ENCODE measurements at places on chromosomes 6 and 20.

GRCh38 chr20:36040571-36040970 lies 72.2 kb downstream of the CNBD2 start:
- H3K27me3 ChIP-seq: no peaks in the 10 kb centered on the region
- no peak overlapping the region for H3K4me3 ChIP-seq
- no peak for ATAC-seq
- peaks cover 7% of the 10 kb centered on the region for H3K36me3 ChIP-seq
- no peak overlapping the region for H3K27ac ChIP-seq

- peaks cover 3% of the 10 kb centered on the region for H3K4me1 ChIP-seq
- no peak overlapping the region for H3K27ac ChIP-seq
- peak overlapping the region; percentile 49 for H3K4me3 ChIP-seq
- no peaks in the 10 kb centered on the region for H3K36me3 ChIP-seq
These were observed 72.8 kb upstream of the ADTRP start for GRCh38 chr6:11851387-11851786.

- no peaks in the 10 kb centered on the region for H3K36me3 ChIP-seq
- H3K27me3 ChIP-seq: no peaks in the 10 kb centered on the region
- H3K27ac ChIP-seq: no peak overlapping the region
- peaks cover 10% of the 10 kb centered on the region for H3K4me1 ChIP-seq
- ATAC-seq: no peak
These were observed 156.6 kb upstream of the TAB2 start for GRCh38 chr6:149160943-149161342.

DNA sequence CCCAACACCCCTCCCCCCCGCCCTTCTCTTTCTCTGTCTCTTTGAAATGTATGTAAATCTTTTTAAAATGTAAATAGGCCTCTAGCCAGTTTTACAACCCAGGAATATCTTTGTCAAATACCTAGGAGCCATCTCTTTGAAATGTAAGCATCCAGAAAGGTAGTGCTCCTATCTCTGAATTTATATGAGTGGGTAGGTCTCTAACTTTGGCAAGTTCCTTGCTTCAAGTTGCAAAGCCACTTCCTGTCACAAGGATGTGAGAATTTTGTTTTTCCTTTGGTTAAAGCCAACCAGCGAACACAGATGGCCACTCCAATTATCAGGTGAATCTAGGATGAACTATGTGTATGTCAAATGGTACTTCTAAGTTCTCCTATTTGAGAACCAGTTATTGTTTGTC lies 6.2 kb upstream of the DEFB132 start:
- H3K27ac ChIP-seq: no peak overlapping the region
- no peaks in the 10 kb centered on the region for H3K4me1 ChIP-seq
- no peaks in the 10 kb centered on the region for H3K27me3 ChIP-seq
- no peak for ATAC-seq

DNA sequence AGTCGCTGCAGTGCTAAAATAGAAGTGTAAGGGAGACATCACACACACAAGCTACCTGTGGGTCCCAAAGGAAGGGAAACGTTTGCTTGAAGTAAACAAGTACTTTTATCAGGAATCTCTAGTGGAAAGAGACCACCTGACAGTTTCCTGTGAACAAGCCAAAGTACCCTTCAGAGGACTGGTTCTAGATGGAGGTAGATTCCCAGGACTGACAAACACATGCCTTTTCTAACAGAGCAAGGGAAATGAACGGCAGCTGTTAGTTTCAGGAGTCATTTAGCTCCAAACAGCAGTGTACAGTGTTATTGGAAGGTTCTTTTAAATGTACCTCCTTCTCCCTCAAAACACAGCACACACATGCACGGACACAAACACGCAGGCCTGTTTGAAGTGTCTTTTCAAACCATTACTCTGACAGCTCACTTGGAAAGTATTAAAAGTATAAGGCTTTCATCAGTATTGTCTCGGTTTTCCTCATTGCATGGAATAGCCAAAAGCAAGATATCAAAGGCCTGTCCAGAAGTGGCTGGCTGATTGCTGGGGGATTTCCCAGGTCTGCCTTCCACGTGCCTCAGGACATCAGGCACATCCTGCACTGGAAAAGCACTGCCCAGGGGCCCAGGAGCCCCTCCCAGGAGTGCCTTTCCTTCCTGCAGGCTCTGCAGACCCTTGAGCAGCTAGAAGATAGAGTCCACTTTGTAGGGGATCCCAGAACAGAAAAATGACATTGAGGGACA lies 393.2 kb upstream of the SOX4 start:
- no peak overlapping the region for H3K4me3 ChIP-seq
- H3K36me3 ChIP-seq: peaks cover 68% of the 10 kb centered on the region
- H3K27ac ChIP-seq: no peak overlapping the region
- no peaks in the 10 kb centered on the region for H3K4me1 ChIP-seq
- ATAC-seq: no peak
- no peaks in the 10 kb centered on the region for H3K27me3 ChIP-seq

DNA sequence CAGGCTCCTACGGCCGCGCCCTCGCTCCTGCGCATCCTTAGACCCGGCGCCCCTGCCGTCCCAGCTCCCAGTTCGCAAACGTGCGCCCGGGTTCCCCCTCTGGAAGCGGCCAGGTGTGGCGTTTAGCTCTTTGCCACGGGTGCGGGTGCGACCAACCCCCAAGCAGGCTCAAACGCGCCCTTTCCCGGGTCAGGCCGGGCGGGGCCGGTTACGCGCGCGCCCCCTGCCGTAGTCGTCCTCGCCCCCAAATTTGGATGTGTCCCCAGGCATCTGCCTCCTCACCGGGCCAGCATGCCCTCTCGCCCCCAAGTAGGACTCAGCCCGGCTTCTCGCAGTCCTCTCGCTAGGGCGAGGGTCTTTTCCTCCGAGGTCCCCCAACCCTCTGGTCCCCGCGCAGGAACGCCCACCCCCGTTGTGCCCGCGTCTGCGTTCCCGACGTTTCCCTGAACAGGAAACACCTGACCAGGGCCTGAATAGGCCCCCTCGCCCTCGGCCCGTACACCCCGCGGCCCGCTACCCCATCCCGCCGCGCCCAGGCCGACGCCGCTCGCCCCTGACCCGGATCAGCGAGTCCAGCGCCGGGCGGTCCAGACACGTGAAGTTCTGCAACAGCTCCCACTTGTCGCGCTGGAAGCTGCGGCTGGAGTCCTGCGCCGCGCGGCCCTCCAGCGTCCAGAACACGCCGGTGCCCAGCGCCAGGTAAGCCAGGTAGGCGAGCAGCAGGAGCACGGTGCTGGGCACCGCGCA lies 520 bp downstream of the KCNK17 start:
- H3K4me1 ChIP-seq: peaks cover 4% of the 10 kb centered on the region
- no peaks in the 10 kb centered on the region for H3K36me3 ChIP-seq
- no peak for ATAC-seq
- no peak overlapping the region for H3K4me3 ChIP-seq
- H3K27ac ChIP-seq: no peak overlapping the region

DNA sequence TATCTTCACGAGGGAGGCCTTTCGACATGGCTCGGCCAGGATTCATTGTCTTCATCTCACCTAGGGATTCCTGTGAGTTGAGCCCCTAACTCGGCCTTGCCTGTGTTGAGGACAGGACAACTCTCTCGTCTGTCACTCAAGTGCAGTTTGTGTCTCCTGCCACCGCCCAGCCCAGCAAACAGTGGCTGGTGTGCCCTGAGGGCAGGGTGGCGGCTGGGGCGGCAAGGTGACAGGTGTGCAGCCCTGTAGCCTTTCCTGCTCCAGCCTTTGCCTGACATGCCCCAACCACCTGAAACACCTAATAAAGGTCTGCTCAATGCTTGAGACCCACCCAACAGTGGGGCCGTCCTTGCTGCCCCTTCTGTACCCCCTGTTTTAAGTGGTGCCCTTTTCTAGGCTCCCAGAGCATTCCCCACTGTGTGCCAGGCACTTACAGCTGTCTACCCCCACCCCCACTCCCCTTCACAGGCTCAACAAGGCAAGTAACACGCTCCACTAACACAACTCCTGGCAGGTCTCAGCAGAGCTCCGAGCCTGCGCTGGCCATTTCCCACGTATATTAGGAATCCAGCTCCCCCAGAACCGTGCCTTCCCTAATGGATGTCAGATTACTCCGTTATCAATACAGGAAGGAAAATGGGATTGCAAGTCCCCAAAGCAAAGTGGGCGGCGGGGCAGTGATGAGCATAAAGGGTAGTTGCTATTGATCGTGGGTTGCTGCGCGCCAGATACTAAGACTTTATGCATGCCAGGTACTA lies 17.7 kb downstream of the GFRA4 start:
- no peak for ATAC-seq
- no peak overlapping the region for H3K4me3 ChIP-seq
- H3K27me3 ChIP-seq: no peaks in the 10 kb centered on the region
- H3K36me3 ChIP-seq: peaks cover 54% of the 10 kb centered on the region

GRCh38 chr6:134307870-134308269 lies 10.0 kb downstream of the SGK1 start:
- H3K27me3 ChIP-seq: peaks cover under 1% of the 10 kb centered on the region
- H3K4me1 ChIP-seq: peaks cover 6% of the 10 kb centered on the region
- no peak for ATAC-seq
- H3K27ac ChIP-seq: no peak overlapping the region
- peak overlapping the region; percentile 28 for H3K4me3 ChIP-seq
- no peaks in the 10 kb centered on the region for H3K36me3 ChIP-seq

GRCh38 chr6:52162940-52163908 lies 23.0 kb upstream of the IL17A start:
- peaks cover 14% of the 10 kb centered on the region for H3K36me3 ChIP-seq
- H3K27ac ChIP-seq: peak overlapping the region; percentile 95
- H3K27me3 ChIP-seq: peaks cover 7% of the 10 kb centered on the region
- H3K4me3 ChIP-seq: peak overlapping the region; percentile 70

- no peak overlapping the region for H3K27ac ChIP-seq
- H3K36me3 ChIP-seq: no peaks in the 10 kb centered on the region
- ATAC-seq: no peak
- H3K4me1 ChIP-seq: no peaks in the 10 kb centered on the region
- no peak overlapping the region for H3K4me3 ChIP-seq
- peaks cover 3% of the 10 kb centered on the region for H3K27me3 ChIP-seq
These were observed 25.3 kb downstream of the SPTLC3 start for GRCh38 chr20:13034115-13034514.

DNA sequence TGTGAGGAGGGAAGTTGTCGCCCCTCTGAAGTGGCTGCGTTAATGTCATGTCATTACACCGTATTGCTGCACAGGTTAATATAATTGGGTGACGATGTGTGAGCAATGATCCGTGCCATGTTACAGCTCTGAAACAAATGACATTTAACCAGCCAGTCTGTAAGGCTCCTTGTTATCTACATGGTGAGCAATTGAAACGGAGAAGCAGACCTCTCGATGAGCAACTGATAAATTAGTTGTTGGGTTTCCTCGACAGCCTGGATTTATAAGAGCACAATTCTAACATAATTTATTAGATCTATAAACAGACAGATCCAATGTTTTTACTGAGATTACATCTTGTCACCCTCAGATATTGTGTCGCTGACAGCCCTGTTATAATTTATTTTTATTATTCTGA lies 49.9 kb upstream of the MAFB start:
- ATAC-seq: no peak
- no peak overlapping the region for H3K27ac ChIP-seq
- no peaks in the 10 kb centered on the region for H3K36me3 ChIP-seq
- no peak overlapping the region for H3K4me3 ChIP-seq

GRCh38 chr6:1066449-1067090 lies 245.3 kb upstream of the FOXQ1 start:
- H3K4me3 ChIP-seq: no peak overlapping the region
- H3K4me1 ChIP-seq: no peaks in the 10 kb centered on the region
- H3K27me3 ChIP-seq: peaks cover 16% of the 10 kb centered on the region
- no peak for ATAC-seq

DNA sequence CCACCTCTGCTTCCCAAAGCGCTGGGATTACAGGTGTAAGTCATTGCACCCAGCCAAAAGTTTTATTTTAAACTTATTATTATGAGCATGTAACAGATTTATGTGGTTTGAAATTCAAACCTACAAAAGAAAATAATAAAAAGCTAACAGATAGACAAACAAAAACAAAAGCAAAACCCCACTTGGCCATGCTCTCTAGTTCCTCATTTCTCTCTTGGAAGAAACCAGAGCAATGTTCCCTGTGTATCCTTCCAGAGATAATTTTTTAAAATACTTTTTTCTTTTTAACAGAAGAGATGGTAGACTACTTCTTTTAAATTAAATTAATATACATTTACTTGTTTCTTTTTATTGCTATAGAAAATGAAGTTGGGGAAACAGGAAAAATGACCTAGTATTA lies 28.0 kb upstream of the SLC17A3 start:
- H3K27me3 ChIP-seq: peaks cover 5% of the 10 kb centered on the region
- H3K36me3 ChIP-seq: no peaks in the 10 kb centered on the region
- H3K4me3 ChIP-seq: no peak overlapping the region
- H3K4me1 ChIP-seq: no peaks in the 10 kb centered on the region
- no peak overlapping the region for H3K27ac ChIP-seq

GRCh38 chr6:21393441-21394165 lies 199.9 kb upstream of the SOX4 start:
- no peak overlapping the region for H3K4me3 ChIP-seq
- no peaks in the 10 kb centered on the region for H3K36me3 ChIP-seq
- H3K4me1 ChIP-seq: no peaks in the 10 kb centered on the region
- H3K27me3 ChIP-seq: peaks cover 5% of the 10 kb centered on the region
- ATAC-seq: no peak
- no peak overlapping the region for H3K27ac ChIP-seq

DNA sequence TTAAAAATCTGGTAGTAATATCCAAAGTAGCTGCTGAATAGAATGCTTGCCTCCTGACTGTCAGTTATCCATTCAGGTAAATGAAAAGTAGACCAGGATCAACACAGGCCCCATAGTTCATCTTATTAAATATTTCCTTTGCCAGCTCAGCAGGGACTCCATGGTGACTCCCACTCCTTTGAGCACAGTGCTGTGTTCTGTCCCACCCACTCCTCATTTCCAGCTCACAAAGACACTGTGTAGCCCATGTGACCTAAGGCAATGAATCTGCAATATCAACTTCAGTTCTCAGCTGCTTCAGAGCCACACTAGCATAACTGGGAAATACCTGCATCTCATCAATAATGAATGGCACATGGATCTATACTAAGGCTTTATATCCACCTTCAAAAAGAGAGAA lies 189.5 kb upstream of the MANEA start:
- ATAC-seq: no peak
- no peak overlapping the region for H3K27ac ChIP-seq
- H3K4me3 ChIP-seq: no peak overlapping the region
- H3K27me3 ChIP-seq: peaks cover 3% of the 10 kb centered on the region
- H3K36me3 ChIP-seq: no peaks in the 10 kb centered on the region

DNA sequence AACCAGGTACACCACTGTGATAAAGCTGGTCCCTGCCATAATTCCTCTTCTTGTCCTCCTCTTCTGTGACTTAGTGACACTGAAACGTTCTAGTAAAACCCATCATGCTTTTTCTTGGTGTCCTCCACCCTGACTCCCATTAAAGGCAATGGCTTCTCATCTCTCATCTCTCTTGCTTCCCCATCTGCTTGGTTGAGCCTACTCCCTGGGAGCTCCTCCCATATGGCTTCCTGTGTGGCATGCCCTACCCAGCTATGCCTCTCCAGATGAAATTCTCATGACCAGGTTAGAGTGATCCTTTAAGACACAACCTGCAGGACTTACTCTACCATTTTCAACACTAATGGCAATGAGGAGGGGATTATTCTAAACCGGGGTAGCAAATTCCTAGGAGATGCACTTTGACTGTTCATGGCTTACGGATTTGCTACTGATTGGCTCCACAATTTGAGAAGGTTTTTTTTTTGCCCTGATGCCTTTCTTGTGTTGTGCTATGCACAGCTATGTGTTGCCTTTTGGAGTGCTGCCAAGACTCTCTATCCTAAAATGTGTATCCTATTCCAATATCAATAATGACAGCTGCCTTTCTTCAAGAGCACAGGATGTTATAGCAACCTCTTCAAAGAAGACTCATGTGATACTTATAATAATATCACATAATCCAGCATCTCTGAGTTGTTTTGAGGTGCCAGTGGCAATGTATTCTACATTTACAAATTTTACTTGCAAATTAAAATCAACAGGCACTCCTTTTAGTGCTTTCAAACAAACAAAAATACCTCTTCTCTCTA lies 6.1 kb downstream of the SIRPG start:
- H3K27me3 ChIP-seq: no peaks in the 10 kb centered on the region
- ATAC-seq: no peak
- no peak overlapping the region for H3K27ac ChIP-seq
- H3K4me3 ChIP-seq: peak overlapping the region; percentile 24

Data from activated T-helper 17 cell treated with anti-CD3 and anti-CD28 coated beads, Interleukin-2, amount 50 U/mL, for 72 hours (primary cell).